GM23248 (cell line): ENCODE measurements at places on chromosomes 6 and 20. TPM values are rescaled to one million over a fixed set of nuclear protein-coding genes. Genes with fewer than 3 reads are reported as not detected.

DNA sequence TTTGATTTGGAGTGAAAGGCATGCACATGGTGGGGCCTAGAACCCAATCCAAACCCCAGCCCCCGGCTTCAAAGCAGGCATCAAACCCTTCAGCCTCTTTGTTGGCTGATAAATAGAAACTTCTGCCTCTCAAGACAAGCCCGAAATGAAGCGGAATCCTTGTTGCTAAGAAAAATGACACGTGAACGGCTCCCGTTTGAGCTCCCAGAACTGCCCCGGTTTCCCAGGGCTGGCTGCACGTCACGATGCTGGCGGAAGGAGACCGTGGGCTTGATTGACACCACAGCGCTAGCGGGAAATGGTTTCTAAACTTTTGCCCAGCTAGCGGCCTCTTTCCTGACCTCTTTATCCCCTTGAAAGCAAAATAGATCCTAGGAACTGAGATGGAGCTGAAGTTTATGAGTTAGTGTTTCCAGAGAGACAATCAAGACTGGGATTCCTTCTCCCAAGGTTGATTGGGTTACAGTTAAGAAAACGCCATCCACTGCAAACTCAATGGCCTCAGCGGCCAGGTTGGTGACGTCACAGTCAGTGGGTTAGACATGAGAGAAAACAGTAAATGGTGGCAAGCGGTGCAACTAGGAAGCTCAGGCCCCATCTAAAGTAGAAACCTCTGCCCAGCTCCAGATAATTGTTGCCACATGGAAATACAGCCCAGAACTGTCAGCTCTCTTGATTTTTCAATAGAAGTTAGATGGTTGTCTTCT, 117.0 kb downstream of the ANKRD60 start:
- peak overlapping the region; percentile 28 for H3K27ac ChIP-seq
- H3K4me1 ChIP-seq, result peaks cover 34% of the 10 kb centered on the region
- H3K4me3 ChIP-seq, result no peak overlapping the region

DNA sequence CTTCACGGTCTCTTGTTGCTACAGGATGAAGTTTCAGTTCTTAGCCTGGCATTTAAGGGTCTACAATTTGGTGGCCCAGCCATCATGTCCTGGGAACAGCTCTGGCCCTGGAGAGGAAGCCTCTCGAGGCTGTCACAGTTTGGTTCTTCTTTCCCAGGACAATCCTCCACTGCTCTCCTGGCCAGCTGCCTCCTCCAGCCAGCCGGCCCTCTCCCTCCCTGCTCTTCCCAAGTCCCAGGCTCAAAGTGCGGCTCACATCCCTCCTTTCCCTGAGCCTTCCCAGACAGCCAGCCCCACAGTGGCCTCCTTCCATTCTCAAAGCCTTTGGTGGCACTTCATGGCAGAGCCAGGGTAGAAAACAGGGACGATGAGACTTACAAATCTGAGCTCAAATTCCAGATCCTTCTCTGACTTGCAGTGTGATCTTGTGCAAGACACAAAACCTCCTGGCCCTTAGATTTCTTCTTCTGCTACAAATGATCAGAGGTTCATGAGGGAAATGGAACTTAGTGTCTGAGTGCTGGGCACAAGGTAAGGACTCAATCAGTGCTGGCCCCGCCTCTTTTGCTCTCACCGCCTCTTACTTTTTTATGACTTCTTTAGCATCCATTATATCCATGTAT, 223.8 kb upstream of the ECI2 start:
- no peaks in the 10 kb centered on the region for H3K36me3 ChIP-seq
- peaks cover 31% of the 10 kb centered on the region for H3K4me1 ChIP-seq
- no peaks in the 10 kb centered on the region for H3K27me3 ChIP-seq
- DNase-seq, result peak; percentile 53

- no peaks in the 10 kb centered on the region for H3K36me3 ChIP-seq
- H3K27me3 ChIP-seq, result peaks cover 11% of the 10 kb centered on the region
- DNase-seq, result no peak
- no peak overlapping the region for H3K4me3 ChIP-seq
- peaks cover 6% of the 10 kb centered on the region; the same call in 1 of the 2 replicates for H3K4me1 ChIP-seq
Observed at GRCh38 chr20:57795977-57796560, 86.3 kb upstream of the PMEPA1 start.

- DNase-seq, result no peak
- no peak overlapping the region for H3K4me3 ChIP-seq
- no peaks in the 10 kb centered on the region for H3K27me3 ChIP-seq
- H3K27ac ChIP-seq, result no peak overlapping the region
- no peaks in the 10 kb centered on the region for H3K36me3 ChIP-seq
Observed at GRCh38 chr6:18021166-18021850, 33.9 kb upstream of the KIF13A start.

DNA sequence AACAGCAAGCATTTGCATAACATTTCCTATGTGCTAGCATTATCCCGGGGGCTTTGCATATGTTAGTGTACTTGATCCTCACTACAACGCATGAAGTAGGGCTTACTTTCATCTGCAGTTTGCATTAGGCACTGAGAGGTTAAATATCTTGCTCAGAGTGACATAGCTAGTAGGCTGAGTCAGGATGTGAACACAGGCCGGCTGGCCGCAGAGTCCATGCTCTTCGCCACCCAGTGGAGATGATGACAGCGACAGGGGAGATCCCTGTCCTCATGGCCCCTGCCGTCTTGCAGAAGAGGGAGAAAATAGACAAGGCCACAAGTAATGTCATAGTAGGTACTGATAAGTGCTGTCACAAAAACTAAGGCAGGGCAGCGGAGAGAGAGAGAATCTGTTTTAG, 46.9 kb downstream of the LYRM4 start:
- H3K27ac ChIP-seq, result no peak overlapping the region
- H3K4me3 ChIP-seq, result no peak overlapping the region

GRCh38 chr6:154928325-154928922, 66.7 kb upstream of the TIAM2 start:
- H3K27ac ChIP-seq, result no peak overlapping the region
- peak; percentile 83 for DNase-seq
- no peaks in the 10 kb centered on the region for H3K27me3 ChIP-seq
- H3K36me3 ChIP-seq, result no peaks in the 10 kb centered on the region
- H3K4me1 ChIP-seq, result peaks cover 22% of the 10 kb centered on the region

EDN1 gene
- 4.1 and 5.2 TPM in 2 replicates for polyA plus RNA-seq
